ENCODE measurements at places on chromosomes 5 and 9. TPM values are rescaled to one million over a fixed set of nuclear protein-coding genes. Genes with fewer than 3 reads are reported as not detected.

The HTR4 gene
- not detected for polyA plus RNA-seq

The ARSK gene
- polyA plus RNA-seq = 13.8 TPM

The DCTN4 gene
- 28.1 TPM for polyA plus RNA-seq

The PDLIM7 gene
- 574 TPM for polyA plus RNA-seq

GRCh38 chr5:112106878-112107277, 312.2 kb downstream of the EPB41L4A start:
- H3K4me3 ChIP-seq = no peak overlapping the region
- H3K4me1 ChIP-seq = no peaks in the 10 kb centered on the region
- no peaks in the 10 kb centered on the region for H3K36me3 ChIP-seq
- H3K27me3 ChIP-seq = no peaks in the 10 kb centered on the region

DNA sequence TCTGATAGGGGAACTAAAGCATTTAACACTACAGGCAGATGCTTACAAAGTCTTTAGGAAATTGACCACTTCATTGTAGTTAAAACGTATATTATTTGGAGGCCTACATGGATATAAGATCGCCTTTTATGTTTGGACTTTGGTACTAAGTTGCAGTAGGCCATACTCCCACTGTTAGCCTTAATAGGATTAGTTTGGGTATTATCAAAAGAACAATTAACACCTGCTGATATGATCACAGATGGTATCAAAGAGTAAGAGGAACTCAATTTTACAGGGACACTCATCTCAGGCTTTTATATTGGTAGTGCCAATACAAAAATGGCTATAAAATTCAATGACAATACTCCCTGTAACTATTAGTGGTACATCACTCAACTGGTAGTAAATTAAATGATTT, 1183.0 kb downstream of the MAT2B start:
- no peak for DNase-seq
- no peak overlapping the region for H3K4me3 ChIP-seq
- no peaks in the 10 kb centered on the region for H3K36me3 ChIP-seq
- H3K27me3 ChIP-seq = no peaks in the 10 kb centered on the region
- no peak overlapping the region for H3K27ac ChIP-seq

DNA sequence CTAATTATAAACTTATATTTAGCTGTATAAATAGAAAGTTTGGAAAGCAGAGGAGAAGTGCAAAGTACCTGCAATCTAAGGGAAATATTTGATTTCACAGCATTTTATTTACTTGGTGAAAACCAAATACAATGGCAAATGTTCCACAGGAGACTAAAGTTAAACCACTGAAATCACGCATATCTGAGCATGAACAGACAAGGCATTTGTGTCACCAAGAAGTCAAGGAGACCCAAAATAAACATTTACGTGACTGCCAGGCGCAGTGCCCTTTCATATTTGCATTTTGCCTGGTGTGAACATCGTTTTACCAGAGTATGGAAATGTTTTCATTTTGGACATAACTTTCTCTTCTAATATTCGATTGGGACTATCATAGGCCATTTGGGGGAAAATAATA, 20.6 kb downstream of the UGCG start:
- H3K27ac ChIP-seq = no peak overlapping the region
- peaks cover 21% of the 10 kb centered on the region for H3K4me1 ChIP-seq
- H3K27me3 ChIP-seq = no peaks in the 10 kb centered on the region

DNA sequence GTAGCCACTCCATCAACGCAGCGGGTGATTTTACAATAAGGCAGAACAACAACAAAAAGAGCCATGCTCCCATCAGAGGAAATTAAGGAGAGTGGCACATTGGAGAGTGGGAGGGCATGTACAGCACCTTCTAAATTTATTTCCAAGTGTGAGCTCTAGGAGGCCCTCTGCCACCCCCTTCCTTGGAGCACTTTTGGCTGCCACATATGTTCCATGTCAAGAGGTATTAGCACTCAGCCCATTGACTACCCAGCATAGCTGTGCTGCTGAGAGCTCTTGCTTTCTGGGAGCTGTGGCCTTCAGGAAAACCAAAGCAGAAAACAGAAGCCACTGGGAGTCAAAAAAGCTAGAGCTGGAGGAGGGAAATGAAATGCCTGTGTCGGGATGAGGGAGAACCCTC, 200.2 kb upstream of the PANK3 start:
- DNase-seq = no peak
- no peak overlapping the region for H3K27ac ChIP-seq
- no peaks in the 10 kb centered on the region for H3K36me3 ChIP-seq
- no peak overlapping the region for H3K4me3 ChIP-seq
- no peaks in the 10 kb centered on the region for H3K27me3 ChIP-seq

DNA sequence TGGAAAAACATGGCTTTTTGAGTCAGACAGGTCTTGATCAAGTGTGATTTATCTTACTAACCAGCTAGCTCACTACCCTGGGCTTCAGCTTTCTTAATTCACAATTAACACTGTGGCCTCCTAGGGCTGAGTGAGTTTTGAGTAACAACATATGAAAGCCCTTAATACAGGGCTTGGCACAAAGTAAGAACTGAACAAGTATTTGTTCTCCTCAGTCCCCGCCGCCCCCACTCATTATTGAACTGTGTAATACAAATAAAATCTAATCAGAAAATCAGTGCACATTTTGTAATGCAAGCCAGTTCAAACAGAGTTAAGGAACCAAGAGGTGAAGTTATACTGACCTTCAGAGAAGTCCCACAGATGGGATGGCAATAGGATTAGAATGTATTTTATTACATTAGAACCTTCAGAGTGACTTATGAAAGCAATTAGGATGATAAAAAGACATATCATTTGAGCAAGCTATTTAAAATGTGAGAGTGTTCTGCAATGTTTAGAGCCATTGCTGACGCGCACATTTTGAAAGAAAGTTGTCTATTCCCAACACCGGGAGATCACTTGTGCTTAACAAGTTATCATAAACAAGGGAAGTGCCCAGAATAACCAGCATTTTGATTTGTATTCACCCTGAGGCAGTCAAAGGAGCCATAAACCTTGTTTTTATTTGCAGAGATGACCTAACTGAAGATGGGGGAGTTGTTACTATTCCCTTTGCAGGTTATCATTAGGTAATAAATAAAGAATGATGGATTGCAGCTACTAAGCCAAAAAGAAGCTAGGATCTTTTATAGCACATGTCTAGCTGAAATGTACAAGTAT, 19.4 kb downstream of the ADAMTS16 start:
- no peak for DNase-seq
- no peaks in the 10 kb centered on the region for H3K27me3 ChIP-seq

DNA sequence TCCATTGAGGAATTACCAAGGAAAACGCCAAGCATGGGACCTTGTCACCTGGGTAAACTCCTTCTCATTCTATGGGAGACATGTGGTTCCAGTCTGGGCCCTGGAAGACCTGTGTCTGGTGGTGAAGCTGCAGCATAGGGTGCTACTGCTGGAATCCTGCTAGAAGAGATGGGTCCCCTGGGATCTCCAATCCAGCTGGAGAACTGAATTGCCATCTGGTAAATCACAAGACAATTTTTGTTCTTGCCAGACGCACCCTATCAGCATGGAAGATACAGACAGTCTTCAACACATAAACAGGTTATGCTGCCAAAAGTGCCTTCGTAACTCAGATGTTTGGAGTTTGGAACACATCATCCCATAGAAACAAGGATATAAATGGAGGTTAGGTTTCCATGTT, 424.0 kb upstream of the BRINP1 start:
- no peak overlapping the region for H3K27ac ChIP-seq
- H3K36me3 ChIP-seq = no peaks in the 10 kb centered on the region

DNA sequence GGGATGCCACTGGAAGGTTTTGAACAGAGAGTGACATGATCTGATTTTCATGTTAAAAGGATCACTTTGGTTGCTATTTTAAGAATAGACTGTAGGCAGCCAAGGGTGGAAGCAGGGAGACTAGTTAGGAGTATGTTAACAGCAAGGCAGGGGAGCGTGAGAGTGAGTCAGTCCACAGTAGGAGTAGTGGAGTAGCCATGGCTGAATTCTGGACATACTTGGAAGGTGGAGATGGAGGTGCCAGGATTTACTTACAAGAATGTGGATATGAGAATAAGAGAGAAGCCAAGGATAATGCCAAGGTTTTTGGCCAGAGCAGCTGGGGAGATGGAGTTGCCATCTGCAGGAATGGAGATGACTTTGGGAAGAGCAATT, 118.8 kb downstream of the GALNT10 start:
- H3K4me3 ChIP-seq = no peak overlapping the region
- no peaks in the 10 kb centered on the region for H3K27me3 ChIP-seq
- H3K27ac ChIP-seq = peak overlapping the region; percentile 19
- H3K4me1 ChIP-seq = peaks cover 10% of the 10 kb centered on the region

All from IMR-90 (cell line).